RPMI7951 (cell line): ENCODE measurements at places on chromosomes 5 and 9.

DNA sequence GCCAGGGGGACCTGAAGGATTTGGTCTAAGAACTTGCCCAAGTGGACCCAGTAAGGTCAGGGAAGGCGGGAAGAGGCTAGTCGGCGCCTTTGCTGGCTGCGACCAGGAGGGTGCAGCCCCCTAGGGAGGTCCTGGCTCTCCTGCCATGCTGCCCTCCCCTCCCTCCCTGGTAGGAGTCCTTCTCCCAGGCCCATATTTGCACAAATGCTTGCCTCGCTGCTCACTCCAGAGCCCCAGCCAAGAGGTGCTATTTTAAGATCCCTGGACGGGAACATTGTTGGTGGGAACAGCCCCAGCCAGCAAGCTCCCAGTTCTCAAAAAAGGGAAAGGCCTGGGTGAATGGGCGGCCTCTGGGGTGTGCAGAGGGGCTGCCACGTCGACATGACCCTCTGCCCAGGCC, 4.3 kb upstream of the IL17B start:
- no peak for DNase-seq

- no peak for DNase-seq
Measured at GRCh38 chr9:99605016-99605743, 216.5 kb upstream of the NR4A3 start.

DNA sequence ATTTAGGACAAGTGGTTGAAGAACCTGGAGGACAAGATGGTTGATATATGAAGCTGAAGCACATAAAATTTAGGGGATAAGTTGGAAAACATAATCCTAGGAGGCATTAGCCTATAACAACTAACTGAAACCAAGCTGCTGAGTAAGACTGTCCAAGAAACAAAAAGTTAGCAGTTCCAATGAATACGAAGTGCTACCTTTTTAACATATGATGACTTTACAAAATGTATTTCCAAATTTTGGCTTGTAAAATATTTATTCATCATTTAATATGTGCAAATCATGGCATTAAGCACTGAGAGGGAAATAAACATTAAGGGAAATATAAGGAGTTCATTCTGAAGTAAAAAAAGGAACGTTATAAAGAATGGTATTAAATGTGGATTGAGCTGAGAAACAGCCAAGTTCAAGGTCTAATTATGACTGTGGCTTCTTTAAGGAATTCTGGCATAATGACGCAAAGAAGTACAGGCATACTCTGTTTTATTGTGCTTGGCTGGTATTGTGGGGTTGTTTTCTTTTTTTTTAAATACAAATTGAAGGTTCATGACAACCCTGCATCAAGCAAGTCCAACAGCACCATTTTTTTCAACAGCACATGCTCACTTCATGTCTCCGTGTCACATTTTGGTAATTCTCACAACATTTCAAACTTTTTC, 7.7 kb downstream of the RAPGEF6 start:
- no peak for DNase-seq

GRCh38 chr9:87862536-87863268, 20.0 kb upstream of the SPATA31E1 start:
- peak; percentile 71 for DNase-seq

DNA sequence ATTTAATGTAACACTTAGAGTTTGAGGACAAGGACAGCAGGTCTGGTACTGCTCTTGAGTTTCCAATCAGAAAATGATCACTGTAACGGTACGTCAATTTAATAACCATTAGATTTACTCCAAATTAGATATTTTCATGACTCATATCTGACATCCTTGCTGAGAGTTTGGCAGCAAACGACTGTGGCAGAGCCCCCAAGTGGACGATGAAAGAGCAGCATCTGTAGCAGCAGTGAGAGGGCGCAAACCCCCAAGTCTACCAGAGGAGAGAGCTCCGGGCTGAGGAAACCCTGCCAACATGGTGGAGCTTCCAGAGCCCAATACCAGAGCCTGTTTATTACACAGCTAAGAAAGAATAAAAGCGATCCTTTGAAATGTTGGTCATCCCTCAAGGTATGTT, 73.2 kb upstream of the EPB41L4A start:
- DNase-seq, result peak; percentile 50

- no peak for DNase-seq
Measured at GRCh38 chr9:34521406-34522045, 1.3 kb downstream of the ENHO start.

DNA sequence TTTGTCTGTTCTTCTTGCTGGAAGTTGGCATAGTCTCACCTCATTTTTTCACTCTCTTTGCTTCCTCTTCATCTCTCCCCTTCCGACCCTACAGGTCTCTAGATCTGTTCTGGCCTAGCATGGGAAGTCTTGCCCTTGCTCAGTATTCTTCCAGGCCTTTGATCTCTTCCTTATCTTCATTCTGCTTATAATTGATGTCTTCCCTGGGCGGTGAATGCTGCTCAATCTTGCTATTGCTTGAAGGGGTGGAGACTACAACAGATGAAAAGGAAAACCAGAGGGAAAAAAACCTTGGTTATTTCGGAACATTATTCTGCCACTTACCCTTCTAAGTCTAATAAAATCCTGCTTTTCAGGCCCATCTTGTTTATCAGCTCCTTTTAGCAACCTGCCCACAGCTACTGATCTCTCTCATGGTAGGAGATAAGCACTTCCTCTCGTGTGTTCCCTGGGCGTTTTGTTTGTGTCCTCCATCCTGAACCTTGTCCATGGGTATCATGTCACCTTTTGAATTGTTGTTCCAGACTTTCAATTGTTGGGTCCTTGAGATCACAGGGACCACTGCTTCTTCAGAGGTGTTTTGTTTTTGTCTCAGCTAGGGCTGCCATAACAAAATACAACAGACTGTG, 375.6 kb downstream of the ADGRV1 start:
- DNase-seq, result no peak

GRCh38 chr5:175844174-175844573, 27.2 kb upstream of the CPLX2 start:
- DNase-seq, result no peak

GRCh38 chr9:80378669-80379293, 807.0 kb downstream of the TLE4 start:
- no peak for DNase-seq

GRCh38 chr5:115354246-115354645, 57.8 kb upstream of the CCDC112 start:
- DNase-seq, result no peak

- DNase-seq, result peak; percentile 11
Measured at GRCh38 chr9:121672213-121672612, 20.8 kb downstream of the DAB2IP start.

- DNase-seq, result no peak
Measured at GRCh38 chr5:36733183-36733582, 126.8 kb downstream of the SLC1A3 start.

- DNase-seq, result no peak
Measured at GRCh38 chr5:111095982-111096381, 3.8 kb downstream of the WDR36 start.

DNA sequence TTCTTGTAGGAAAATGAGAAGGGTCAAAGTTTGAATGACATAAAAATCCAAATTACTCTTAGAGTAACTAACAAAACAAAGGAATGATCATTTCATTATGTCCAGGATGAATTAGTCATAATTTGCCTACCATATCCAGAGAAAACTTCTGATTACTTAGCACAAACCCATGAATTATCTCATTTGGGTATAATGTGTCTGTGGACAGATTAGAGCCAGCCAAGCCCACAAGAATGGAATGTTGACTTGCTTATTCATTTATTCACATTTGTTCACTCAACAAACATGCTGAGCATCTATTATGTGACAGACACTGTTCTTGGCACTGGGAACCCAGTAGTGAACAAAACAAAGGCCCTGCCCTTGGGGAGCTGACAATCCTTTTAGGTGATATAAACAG, 87.4 kb downstream of the APBA1 start:
- no peak for DNase-seq

GRCh38 chr9:38727497-38728001, 7.6 kb upstream of the FAM240B start:
- peak; percentile 19 for DNase-seq

DNA sequence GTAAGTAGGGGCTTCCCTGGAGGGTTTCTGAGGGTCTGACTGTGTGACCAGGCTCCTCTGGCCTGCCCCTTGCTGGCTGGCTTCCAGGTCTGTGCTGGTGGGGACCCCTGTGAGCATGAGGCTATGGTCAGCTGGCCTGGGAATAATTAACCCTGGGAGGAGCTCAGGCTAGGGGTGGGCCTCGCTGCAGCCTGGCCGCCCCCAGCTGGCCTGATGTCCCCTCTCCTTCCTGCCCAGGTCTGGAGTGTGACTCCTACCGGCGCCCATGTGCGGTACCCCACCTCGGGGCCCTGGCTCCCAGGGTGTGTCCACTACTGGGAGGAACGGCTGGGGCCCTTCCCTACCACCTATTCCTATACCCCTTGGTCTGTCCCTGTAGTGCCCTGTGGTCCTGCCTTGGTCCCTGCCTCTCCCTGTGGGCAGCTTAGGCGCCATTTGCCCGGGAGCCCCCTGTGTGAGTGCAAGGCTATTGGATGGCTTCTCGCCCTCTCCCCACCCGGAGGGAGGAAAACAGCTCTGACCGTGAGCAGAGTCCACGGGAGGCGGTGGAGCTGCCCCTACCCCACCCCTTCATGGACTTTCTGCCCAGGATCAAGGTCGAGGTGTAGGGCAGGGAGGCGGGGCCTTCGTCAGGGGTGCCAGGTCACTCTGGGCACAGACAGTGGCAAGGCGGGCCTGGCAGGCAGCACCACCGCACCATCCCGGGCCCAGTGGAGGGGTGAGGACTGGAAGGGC, 9.4 kb downstream of the RXRA start:
- DNase-seq, result no peak

GRCh38 chr5:51378448-51379330, 4.6 kb upstream of the ISL1 start:
- DNase-seq, result peak; percentile 50

- DNase-seq, result no peak
Measured at GRCh38 chr9:126027566-126027965, 280.4 kb downstream of the PBX3 start.

GRCh38 chr5:38138574-38138973, 119.8 kb upstream of the EGFLAM start:
- no peak for DNase-seq

DNA sequence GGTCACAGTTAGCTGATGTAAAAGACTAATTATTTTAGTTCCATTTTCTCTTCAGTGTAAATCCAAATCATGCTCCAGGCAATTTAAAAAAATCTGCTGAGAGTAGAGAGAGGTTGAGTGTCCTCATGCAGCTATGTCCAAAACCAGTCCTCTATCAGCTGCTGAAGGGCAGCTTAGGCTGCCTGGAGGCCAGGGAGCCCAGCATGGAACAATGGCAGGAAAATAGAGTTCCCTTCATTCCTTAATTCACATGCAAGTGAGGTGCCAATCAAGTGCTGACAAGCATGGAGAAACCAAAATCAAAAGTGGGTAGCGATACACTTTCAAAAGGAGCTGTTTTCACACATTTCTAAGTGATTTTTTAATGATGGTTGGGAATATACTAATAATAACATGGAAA, 78.3 kb upstream of the POU5F2 start:
- DNase-seq, result no peak

DNA sequence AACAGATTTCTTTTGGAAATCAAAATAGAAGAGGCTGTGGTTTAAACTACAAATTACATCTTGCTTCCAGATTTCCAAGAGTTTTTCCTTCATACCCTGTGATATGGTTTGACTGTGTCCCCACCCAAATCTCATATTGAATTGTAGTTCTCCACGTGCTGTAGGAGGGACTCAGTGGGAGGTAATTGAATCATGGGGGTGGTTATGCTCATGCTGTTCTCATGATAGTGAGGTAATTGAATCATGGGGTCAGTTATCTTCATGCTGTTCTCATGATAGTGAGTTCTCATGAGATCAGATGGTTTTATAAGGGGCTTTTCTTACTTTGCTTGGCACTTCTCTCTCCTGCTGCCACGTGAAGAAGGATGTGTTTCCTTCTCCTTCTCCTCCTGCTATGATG, 687.0 kb upstream of the ZNF608 start:
- no peak for DNase-seq

DNA sequence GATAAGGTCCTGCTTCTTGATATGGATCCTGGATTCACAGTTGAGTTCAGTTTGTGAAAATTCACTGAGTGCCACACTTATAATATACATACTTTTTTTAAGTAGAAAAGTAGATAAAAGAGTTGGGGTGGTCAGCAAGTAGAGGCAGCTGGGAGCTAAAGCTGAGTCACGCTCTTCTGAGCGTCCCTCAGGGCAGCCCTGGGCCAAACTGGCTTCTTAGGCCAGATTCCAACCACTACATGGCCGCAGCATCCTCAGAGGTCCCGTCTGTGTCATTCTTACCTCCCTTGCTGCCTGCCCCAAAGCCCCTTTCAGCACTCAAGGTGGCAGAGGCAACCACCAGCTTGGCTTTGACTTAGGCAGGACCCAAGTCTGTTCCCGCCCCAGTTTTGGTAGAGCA, 123.3 kb upstream of the TBC1D2 start:
- peak; percentile 47 for DNase-seq

- DNase-seq, result no peak
Measured at GRCh38 chr9:129353697-129354336, 175.8 kb upstream of the IER5L start.

DNA sequence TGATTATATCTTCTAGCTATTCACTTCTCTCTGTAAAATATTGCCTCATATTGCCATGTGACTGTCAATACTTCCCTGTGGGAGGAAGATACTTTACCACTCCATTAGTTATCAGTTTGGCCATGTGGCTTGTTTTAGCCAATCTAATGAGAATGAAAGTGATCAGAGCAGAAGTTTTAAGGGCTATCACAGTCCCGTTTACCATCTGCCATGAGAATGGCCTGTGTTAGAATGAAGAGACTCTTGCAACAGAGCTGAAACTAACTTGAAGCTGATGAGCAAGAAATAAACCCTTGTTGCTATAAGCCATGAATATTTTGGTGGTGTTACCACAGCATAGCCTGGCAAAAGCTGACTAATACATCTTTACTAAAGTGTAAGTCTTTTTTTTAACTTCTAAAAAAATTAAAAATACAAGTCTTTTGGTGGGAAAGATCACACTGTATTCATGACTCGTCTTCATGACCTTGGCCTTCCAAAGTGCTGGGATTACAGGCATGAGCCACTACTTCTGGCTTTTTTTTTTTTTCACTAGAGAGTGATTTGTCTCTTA, 68.0 kb upstream of the CTNNA1 start:
- DNase-seq, result no peak

GRCh38 chr5:107154593-107154992, 516.1 kb downstream of the EFNA5 start:
- no peak for DNase-seq

- DNase-seq, result peak; percentile 37
Measured at GRCh38 chr5:9869616-9870288, 239.6 kb upstream of the TAS2R1 start.

- no peak for DNase-seq
Measured at GRCh38 chr9:127154390-127155191, 32.2 kb upstream of the ANGPTL2 start.

GRCh38 chr5:160467555-160468362, 46.1 kb downstream of the PTTG1 start:
- DNase-seq, result peak; percentile 98

- no peak for DNase-seq
Measured at GRCh38 chr9:5801739-5802113, 31.2 kb downstream of the ERMP1 start.

DNA sequence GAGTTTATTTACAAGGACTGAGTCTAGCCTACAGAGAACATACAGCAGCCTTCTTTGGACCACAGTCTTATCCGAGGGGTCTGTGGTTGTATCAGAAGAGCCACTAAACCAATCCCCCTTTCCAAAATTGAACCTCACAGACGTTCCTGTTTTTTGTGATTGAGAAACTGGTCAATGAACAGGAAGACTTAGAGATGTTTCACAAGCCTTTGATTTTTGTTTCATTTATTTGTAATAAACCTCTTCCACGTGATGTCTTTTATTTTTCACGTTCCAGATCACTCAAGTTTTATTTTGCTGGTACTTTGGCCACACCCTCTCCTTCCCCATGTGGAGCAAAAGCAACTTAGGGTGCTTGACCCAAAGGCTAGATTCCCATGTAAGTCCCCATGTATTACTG, 16.1 kb downstream of the CCT5 start:
- no peak for DNase-seq

GRCh38 chr5:112344540-112344939, 74.5 kb downstream of the EPB41L4A start:
- DNase-seq, result no peak
